ENCODE measurements at places on chromosomes 2 and 18.

GRCh38 chr2:33477473-33478468 lies 1.3 kb downstream of the RASGRP3 start:
- no peak for DNase-seq

DNA sequence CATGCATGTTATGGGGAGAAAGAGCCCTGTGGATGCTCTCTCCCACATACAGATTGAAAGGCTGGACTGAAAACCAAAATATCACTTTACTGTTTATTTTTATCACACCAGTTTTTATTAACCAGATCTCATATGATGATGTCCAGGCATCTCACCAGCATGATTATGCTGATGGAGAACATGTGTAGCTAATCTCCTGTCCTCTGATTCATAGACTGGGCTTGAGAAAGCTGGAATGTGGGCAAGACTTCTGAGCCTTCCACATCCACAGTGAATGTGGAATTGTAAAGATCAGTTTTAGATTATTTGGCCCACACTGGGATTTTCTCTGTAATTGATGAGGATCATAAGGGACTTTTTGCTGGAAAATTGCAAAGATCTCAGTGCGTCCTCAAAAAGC lies 137.9 kb downstream of the ICOS start:
- no peak for DNase-seq

DNA sequence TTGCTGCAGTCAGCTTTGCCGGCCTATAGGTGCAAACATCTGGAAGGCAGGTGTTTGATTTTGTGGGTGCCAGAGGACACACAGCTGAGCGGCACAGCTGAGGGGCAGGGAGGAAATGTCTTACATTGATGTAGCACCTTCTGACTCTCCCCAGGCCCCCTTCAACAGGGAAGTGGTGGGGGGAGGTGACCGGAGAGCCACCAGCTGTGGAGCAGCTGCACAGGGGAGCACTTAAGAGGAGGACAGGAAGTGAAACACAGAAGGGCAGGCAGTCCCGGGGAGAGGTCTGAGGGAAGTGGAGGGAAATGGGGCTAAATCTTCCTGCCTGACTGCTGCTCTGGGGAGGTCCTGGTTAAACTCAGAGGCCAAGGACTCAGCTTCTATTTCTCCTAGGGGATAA lies 409.1 kb downstream of the TNS1 start:
- no peak for DNase-seq

DNA sequence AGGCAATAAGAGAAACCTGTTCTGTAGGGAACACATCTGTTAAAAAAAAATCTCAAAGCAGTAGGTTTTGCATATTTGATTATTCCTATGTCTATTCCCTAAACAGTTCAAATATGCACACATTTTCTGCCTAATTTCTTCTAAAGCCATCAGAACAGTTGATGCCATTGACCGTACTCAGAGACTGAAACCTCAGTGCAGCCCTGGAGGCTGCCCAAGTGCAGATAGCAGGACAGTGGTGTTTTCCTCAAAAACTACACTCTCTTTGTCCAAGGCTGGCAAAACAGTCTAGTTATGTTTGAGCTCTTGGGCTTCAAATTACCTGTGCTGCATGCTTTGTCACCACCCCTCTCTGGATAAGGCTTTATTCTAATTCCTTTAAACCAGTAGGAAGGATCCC lies 23.3 kb upstream of the NFE2L2 start:
- no peak for DNase-seq

DNA sequence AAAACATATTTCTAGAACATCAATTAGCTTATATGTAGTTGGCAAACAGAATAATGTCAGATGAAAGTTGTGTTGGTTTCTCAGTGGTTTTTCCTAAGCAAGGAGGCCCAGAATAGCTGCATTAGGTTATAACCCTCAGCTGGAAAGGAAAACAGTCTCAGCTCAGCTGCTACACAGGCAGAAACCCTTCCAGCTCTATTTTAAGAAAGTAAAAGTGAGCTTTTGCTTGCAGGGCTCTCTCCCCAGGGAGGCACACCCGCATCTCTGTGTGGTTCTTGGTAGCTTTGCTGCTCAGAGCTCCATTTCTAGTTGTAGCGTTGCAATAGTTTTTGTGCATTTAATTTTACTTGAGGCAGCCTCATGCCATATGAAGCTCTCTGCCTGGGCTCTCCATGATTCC lies 54.6 kb downstream of the PIKFYVE start:
- no peak for DNase-seq

GRCh38 chr2:108363024-108363907 lies 14.5 kb upstream of the SULT1C4 start:
- no peak for DNase-seq

DNA sequence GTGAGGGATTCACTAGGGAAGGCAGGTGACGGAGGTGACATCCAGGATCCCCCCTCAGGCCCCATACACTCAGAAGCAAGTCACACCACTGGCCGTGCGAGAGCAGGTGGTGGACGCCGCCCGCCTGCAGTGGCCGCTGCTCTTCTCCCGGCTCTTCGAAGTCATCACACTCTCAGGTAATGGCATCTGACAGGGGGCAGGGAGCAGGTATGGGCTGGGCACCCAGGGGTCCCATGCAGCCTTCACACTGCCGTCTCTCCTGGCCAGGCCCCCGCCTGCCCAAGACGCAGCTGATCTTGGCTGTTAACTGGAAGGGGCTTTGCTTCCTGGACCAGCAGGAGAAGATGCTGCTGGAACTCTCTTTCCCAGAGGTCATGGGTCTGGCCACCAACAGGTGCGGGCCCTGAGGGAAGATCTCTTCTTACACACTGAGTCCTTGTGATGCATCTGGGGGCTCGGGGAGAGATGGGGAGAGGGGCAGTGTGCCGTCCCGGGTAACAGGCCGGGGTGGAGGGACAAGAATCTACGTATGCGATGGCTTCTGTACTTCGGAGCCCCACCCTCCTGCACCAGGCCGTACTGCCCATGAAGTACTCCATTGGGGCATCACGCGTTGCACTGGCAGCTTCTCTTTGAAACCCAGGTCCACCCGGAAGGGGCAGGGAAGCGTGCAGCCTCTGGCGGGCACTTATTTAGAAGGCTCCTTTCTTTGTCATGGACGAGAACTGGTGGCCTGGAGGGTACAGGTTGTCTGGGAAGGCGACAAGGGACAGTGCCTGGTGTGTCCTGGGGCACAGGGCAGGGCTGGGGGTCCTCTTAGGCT lies 18.8 kb upstream of the GPR17 start:
- no peak for DNase-seq

- DNase-seq = no peak
Measured at GRCh38 chr18:68024716-68025115, 508.2 kb upstream of the DSEL start.
